ENCODE measurements at places on chromosomes 7 and 10.

GRCh38 chr10:69508738-69509340 lies 57.6 kb downstream of the TSPAN15 start:
- no peak for DNase-seq

DNA sequence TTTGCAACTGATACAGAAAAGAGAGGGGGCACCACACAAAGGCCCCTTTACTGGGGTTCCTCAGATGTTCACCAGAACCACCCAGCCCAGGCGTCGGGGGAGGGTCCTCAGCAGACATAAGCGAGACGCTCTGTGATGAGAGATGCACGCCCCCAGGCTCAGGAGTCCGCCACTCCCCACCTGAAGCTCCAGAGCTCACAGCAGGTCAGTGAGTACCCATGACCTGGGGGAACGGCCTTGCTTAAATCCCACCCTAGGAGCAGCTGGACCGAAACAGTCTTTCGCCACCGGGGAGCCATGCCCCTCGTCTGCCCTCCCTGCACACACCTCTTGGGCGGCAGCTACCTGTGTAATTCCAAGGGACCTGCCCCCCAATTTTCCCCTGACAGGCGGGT lies 2.8 kb downstream of the CRYGN start:
- DNase-seq: no peak

- DNase-seq: no peak
These were observed 33.1 kb downstream of the GLRX3 start for GRCh38 chr10:130169136-130169859.

DNA sequence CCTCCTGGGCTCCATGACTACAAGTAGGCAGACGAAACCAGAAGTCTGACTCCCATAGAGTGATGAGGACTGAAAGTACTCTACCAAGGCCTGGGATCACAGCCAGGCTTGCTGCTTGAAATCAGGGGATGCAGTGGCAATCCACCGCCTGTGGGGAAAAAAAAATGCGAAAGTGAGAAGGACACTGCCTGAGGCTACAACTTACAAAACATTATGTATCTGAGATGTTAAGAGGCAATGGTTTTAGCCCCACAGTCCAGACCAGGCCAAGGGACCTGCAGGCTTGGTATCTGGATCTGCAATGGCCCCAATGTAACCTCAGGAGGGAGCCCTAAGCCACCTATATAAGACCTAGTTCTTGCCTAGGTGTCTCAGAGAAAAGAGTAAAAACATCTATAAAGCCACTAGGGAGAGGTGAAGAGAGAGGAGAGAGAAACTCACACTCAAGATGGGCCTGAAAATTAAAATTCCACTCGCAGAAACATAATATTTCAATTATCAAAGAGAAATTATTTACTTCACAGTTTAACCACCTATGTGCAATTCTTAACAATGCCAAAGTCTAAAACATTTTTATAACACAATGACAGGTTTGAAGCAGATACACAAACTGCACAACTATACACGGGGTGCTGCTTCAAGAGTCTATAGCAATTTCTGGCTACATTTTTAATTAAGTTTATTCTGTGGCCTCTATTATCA lies 13.9 kb downstream of the DNAJC1 start:
- DNase-seq: peak; percentile 10

DNA sequence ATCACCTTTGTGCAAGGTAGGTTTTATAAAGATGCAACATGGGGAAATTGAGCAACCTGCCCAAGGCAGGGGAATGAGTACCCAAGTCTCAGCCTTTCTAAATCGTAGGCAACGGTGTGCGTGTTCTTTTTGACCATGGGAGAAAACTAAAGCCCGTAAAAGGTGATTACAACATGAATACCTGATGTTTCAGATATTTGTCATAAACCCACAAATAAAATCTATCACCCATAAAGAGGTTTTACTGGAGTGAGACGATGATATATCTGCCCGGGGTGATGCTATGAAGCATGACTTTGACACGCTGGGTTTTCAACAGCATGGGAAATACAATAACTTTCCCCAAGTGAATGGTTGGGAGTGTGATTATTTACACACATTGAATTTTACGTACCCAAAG lies 406.3 kb upstream of the KLF6 start:
- DNase-seq: no peak

DNA sequence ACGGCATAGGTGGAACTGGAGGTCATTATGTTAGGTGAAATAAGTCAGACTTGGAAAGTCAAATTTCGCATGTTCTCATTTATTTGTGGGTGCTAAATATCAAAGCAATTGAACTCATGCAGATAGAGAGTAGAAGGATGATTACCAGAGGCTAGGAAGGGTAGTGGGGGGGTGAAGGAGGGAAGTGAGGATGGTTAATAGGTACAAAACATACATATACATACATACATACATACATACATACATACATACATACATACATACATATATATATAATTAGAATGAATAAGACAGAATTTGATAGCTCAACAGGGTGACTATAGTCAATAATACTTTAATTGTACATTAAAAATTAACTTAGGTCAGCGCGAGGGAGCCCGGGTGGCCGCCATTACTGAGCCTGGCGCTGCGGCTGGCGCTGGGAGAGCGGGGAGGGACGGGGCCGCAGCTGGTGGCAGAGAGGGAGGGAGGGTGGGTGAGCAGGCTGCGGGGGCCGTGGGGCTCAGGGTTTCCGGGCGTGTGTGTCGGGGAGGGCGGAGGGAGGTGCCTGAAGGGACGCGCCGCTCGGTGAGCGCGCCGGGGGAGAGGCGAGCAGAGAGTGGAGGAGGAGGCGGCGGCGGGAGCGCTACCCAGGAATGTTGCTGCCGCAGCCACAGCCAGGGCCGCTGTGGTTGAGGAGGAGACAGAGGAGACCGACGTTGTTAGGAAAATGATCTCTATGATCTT lies 85.8 kb upstream of the EGFR start:
- peak; percentile 61 for DNase-seq

- DNase-seq: no peak
These were observed 405.0 kb upstream of the LRRN3 start for GRCh38 chr7:110685899-110686298.

GRCh38 chr10:124599588-124600050 lies 138.0 kb downstream of the LHPP start:
- DNase-seq: no peak

GRCh38 chr7:6266699-6267098 lies 5.7 kb downstream of the CYTH3 start:
- DNase-seq: no peak

GRCh38 chr7:25970911-25971310 lies 181.1 kb upstream of the NFE2L3 start:
- DNase-seq: no peak

- DNase-seq: no peak
These were observed 131.0 kb downstream of the ST7 start for GRCh38 chr7:117084286-117084685.

DNA sequence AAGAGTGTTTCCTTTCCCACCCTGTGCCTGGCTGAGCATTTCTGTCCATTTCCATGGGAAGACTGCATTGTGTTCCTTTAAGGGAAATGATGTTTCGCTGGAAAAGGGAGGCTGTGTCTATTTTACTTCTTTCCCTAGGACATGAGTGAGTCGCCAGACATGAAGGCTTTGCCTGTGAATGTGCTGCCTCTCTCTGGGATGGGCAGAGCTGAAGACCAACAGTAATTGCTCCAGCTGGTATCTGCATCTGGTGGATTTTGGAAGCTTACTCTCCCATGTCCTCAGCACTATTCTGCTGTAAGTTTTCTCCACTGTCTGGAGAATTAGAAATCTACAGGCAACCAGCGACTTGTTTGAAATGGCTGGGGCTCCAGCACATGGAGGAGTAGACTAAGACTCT lies 264.6 kb upstream of the BMPER start:
- no peak for DNase-seq
